Activated CD4-positive, alpha-beta T cell treated with anti-CD3 and anti-CD28 coated beads, Interleukin-2, amount 50 U/mL, for 24 hours (primary cell): ENCODE measurements at places on chromosomes 12 and 14.

GRCh38 chr14:95611293-95611880 lies 74.8 kb upstream of the TCL1B start:
- no peak for DNase-seq

- no peak for DNase-seq
These were observed 141.5 kb downstream of the CAND1 start for GRCh38 chr12:67410667-67411067.

DNA sequence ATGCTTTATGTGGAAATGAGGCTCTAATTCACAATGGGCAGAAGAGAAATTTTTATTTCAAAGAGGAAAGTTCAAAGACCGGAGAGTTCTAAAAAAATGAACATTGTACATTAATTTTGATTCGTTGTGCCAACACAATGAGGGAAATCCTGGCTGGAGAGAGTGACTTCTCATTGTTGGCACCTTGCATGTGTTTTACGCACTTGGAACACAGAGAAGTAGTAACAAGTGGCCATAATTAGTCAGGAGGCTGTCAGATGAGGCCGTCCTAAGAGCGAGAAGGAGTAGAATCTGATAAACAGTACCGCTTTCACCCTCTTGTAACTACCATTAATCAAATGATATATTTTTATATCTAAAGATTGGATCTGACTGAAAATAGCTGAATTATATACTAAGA lies 6.9 kb downstream of the LMO3 start:
- no peak for DNase-seq

GRCh38 chr14:104202259-104203070 lies 64.1 kb downstream of the KIF26A start:
- no peak for DNase-seq

DNA sequence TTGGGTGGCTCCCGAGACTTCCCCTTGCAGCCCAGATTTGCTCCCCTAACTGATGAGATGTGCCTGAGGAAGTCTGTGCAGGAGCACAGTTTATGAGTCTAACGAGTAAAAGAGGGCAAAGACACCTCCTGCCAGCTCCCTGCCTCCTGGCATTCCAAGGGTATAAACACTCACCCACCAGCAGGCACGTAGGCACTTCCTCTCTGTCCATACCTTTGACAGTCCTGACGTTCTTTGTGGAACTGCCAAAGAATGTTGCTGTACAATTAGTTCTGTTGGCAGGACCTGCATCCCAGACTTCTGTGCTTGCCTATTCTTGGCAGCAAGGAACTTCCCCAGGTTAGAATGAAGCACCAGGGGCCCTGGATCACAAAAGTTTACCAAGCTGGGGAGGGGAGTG lies 889.3 kb downstream of the BCL11B start:
- DNase-seq = no peak

DNA sequence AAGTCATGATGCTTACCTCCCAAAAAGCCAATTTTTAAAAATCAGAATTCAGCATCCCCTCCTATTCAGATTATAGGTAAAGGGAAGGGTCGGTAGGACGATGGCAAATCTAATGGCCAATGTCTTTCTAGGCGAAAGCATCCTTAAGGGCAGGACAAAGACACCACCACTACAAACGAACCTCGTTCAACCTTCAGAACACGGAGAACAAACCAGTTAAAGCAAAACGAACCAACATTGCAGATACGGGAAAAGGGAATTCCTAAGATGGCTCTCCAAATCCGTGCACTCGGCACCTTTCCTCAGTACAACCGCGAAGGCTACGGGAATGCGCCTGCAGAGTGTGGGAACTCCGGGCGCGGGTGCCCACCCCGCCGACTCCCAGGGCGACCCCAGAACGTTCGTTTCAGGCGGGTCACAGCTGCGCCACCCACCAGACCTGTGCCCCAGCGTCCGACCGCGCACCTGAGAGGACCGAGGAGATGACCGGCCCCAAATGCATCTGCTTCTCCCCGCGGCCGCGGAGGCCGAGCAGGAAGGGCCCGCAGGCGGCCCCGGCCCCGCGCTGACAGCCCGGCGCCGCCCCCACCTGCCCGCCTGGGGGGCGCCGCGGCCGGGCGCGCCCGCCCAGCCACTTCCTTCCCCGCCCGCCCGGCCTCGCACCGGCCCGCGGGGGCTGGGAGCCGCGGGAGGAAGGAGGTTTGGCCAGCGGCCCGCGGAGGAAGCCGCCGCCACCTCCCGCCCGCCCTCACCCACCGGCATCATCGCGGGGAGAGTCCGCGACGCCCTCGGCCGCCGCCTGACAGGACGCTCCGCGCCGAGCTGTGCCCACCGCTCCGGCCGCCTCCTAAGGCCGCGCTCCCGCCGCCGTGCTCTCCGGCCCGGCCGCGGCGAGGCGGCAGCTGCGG lies 578 bp downstream of the PPP1R13B start:
- DNase-seq = no peak

GRCh38 chr12:50004696-50005095 lies 20.6 kb downstream of the RACGAP1 start:
- DNase-seq = no peak
